ENCODE measurements at places on chromosomes 4 and X.

DNA sequence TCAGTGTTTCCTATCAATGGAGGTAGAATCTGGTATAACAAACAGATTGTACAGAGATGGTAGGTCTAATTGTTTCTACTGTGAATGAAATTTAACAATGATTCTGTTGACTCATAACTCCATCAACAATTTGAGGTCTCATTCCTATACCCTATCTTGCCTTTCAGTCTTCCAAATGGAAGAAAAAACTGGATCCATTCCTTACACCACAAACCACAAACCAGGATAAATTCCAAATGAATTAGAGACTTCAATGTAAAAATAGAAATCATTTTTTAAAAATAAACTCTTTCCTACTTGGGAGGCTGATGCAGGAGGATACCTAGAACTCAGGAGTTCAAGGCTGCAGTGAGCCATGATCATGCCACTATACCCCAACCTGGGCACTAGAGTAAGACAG lies 114.4 kb upstream of the WDR44 start:
- DNase-seq, result no peak

DNA sequence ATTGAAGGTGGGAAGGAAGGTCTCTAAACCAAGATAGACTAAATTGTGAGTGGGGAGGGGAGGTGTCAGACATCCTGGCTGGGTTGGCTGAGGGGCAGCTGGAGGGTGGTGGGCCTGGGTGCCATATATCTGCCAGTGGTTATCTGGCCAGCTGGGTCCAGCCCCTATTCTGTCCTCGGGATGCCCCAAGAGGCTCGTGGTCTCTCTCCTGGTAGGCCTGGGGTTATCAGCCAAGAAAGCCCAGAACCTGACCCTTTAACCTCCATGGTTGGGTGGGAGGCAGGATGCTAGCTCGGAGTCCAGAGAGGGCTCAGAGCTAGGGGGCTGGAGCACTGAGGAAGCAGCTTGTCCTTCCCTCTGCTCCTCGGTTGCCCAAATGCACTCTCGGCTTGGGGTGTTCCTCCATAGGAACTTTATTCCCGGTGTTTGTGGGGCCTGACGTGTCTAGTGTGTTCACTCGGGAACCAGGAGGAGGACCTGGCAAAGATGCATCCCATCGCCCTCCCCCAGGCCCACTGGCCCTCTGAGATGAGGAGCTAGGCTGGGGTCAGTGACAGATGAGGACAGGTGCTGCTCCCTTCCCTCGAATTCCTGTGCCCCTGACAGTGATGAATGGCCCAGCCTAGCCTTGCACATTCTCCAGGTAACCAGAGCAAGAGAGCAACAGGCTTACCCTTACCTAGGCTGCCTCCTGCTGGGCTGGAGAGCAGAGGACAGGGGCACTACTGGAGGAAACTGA lies 5.2 kb upstream of the EFNB1 start:
- no peak for DNase-seq

GRCh38 chr4:104915864-104916263 lies 230.8 kb upstream of the TET2 start:
- no peak for DNase-seq

- no peak for DNase-seq
Observed at GRCh38 chr4:42906341-42906740, 13.8 kb downstream of the GRXCR1 start.

- DNase-seq, result no peak
Observed at GRCh38 chrX:28177202-28177601, 196.0 kb upstream of the DCAF8L1 start.

DNA sequence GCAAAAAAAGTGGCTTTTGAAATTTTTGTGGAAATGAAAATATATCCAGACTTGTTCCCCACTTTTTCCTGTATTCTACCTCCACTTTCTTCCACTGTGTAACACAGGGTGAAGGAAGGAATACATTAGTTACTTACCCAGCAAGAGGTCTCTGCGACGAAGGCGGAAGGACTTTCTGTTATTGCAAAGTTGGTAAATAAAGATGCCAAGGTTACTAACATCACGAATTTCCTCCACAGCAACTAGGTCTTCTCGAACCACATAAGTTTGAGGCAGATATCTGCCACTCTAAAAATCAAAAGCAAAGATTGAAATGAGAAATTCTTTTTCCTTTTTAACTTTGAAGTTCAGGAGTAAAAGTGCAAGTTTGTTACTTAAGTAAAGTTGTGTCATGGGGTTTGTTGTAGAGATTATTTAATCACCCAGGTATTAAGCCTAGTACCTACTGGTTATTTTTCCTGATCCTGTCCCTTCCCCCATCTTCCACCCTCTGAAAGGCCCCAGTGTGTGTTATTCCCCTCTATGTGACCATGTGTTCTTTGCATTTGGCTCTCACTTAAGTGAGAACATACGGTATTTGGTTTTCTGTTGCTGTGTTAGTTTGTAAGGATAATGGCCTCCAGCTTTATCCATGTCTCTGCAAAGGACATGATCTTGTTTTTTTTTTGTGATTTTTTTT lies 5.8 kb downstream of the ITM2A start:
- no peak for DNase-seq

DNA sequence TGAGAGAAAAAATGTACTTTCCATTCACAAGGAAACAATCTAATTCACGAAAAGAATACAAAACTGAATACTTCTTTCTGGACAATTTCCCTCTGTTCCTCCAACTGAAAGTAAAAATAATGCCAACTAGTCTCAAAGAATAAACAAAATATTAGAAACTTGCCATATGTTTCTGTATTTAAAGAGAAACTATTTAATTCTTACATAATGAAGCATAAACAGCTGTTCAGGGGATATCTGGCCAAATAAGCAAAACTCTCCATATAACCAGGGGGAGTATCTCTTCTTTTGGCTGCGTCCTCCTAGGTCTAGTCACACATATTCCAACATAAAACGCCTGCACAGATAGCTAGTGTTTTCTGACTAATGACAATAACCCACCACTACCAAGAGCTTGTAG lies 805 bp downstream of the GATB start:
- no peak for DNase-seq

DNA sequence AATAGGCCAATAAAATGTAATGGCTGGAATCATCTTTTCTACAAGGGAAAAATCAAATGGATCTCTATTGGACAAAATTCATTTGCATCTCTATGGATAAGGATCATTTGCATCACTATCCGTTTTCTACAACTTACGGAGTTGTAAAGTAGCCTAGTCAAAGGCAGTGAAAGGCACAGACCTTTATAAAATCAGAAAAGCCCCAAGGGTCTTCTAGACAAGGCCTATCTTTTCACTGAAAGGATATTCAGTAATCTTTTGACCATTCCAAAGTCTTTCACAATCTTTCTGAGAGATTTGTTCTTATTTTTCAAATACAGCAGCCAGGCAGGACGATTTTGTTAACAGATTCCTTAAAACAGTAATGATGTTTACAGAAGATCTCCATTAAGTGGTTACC lies 119.5 kb upstream of the JADE1 start:
- DNase-seq, result no peak

- no peak for DNase-seq
Observed at GRCh38 chr4:3077796-3078195, 3.3 kb downstream of the HTT start.

GRCh38 chr4:70518716-70519115 lies 347 bp downstream of the AMTN start:
- DNase-seq, result no peak

DNA sequence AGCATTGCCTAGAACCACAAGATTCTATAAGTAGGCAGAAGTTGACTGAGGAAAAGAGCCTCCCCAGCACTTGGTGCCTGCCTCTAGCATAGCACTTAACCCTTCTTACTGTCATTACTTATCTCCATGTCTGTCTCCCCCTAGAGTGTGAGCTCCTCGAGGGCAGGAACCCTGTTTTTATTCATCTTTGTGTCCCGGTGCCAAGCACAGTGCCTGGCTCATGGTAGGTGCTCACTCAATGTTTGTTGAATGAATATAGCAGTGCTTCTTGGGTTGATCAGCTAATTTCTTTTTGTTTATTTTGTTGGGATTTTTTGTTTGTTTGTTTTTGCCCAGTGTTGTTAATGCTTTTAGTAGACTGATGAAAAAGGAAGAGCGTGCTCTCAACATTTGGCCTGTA lies 30.3 kb downstream of the KLF3 start:
- DNase-seq, result no peak

DNA sequence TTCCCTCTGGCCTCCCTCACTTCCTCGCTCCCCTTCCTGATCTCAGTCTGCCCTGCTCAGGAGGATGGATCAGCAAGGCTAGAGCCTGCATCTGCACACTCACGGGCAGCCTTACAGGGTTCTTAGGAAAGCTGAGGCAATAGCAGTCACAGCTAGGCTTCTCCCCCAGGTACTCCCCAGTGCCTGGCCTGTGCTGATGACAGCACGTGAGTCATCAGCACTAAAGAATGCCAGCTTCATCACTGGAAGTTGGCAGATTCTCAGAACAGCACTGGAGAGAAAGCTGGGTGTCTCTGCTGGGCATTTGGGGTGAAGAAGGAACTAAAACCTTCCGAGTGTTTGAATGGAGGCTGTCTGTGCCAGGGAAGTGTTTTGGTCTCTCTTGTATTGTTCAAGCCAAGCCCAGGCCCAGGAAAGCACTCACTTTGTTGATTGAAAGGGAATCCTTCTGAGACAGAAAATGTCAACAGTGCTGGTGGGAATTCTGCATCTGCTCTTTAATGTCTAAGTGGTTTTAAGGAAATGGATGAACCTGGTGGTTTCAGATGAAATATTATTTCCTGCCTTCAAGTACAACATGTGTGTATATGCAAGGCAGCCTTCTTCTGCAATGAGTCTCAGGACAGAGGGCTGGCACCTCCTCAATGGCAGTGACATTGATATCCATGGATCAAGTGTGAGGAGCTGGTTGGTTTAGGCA lies 73.0 kb upstream of the SCOC start:
- no peak for DNase-seq

GRCh38 chr4:24544208-24544988 lies 40.0 kb downstream of the DHX15 start:
- DNase-seq, result no peak

- no peak for DNase-seq
Observed at GRCh38 chr4:139553751-139554641, 2.0 kb downstream of the SETD7 start.

All from SK-N-DZ (cell line).